ENCODE measurements at places on chromosomes 16 and 17. TPM values are rescaled to one million over a fixed set of nuclear protein-coding genes. Genes with fewer than 3 reads are reported as not detected.
A peak's percentile ranks its signal among the peaks of the same experiment; 100 is the strongest.

DNA sequence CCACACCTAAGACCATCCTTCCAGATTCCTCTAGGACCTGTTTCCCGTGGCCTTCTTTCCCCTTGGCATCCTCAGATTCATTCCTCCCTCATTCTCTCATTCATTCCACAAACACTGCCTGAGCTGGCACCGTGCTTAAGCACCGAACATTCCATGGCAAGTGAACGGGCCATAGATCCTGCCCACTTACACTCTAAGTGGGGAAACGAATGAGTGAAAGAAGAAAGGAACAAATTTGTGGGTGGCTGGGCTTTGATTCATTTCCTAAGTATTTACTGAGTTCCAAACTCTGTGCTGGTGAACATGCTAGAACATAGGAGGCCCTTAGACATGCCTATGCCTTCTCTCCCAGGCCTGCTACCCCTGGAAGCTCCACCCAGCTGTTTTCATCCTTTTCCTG lies 30.0 kb downstream of the SRCIN1 start:
- ATAC-seq: no peak

GRCh38 chr17:9240659-9241370 lies 219.5 kb downstream of the NTN1 start:
- ATAC-seq: peak; percentile 41

DNA sequence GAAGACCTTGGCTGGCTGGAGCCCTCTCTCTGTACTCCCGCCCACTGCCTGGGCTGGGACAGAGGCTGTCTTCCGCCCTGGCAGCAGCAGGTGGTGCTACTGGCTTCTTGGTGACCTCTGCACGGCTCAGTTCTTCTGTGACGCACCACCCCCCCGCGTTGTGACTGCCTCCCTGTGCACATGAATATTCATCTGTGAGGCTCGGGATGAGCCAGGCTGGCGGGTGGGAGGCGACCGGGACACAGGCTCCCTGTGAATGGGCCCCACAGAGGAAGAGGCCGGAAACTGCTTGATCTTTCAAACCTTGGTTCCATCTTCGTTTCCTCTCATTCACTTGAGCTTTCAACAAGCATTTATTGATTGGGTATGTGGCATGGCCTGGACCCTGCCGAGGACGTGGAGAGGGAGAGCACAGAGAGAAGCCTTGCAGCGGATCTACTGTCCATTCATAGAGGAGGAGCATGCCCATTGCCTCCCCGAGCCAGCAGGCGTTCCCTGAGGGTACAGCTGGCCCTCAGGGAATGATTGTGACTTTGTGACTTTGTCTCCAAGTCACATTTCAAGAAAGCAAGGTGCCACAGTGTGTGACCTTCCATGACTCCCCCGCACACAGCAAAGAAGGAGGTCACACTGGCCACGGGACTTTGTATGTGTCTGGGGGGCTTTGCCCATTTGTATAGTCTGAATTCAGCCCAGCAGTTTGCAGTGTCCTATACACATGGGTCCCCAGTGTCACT lies 45.0 kb downstream of the B9D1 start:
- ATAC-seq: peak; percentile 77

GRCh38 chr16:7744546-7745264 lies 412.1 kb downstream of the RBFOX1 start:
- ATAC-seq: no peak

DNA sequence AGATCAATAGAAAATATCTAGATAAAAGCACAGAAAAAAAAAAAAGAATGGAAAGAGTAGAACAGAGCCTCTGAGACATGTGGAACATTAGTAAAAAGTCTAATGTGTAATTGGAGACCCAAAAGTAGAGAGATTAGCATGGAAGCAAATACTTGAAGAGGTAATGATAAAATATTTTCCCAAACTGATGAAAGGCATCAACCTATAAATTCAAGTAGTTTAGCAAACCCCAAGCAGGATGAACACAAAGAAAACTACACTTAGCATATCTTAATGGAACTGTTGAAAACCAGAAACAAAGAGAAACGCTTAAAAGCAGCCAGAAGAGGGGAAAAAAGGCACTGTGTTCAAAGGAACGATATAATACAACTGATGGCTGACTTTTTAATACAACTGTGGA lies 16.4 kb downstream of the NF1 start:
- no peak for ATAC-seq

CHST5 gene
- total RNA-seq: not detected

DNA sequence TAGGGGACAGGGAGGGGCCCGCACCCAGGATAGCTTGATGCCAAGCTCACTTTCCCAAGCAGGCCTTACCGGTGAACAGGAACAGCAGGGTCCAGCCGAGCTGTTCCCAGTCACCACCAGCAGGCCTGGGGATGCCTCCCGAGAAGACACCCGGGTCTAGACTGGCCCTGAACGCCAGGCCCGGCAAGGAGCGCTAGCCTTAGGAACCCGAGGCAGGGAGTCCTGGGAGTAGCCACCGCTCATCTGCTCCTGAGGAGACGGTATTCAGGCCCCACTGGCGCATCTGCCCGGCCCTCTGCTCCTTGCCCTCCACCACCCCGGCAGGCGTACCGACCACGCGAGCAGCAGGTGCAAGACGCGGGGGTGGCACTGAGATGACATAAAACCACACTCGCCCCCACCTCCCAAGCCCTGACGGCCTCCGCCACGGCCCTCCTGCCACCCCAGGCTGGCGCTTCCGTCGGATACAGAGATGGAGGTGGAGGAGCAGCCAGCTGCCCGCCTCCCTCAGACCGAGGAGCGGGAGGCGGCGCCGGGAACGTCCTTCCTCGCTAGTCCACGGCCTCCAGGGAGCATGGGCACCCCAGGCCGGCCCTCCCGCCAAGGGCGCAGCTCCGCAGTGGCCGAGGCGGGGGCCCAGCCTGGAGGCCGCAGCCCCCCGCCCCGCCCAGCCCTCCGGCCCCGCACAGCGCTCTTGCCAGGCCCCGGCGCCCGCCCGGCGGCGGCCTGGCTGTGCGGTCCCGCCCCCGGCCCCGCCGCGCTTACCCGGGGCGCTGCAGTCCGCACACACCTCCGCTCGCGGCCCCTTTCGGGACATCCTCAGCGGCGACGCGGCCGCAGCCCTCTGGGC lies 661 bp downstream of the GIT1 start:
- ATAC-seq: peak; percentile 29

GRCh38 chr16:2969545-2970521 lies 685 bp downstream of the PAQR4 start:
- ATAC-seq: peak; percentile 27

DNA sequence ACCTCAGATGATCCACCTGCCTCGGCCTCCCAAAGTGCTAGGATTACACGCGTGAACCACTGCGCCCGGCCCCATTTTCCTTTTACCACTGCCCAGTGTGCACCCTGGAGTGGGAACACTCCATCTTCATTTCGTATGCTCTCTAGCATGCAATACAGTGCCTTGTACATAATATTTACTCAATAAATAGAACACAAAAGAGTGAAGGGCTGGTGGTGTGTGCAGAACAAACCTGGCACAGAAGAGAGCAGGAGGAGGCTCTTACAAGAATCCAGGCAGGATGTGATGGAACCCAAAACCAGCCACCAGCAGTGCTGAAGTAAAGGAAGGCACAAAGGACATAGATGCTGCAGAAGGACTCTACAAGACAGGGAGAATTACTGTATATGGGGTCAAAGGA lies 7.3 kb downstream of the KRT37 start:
- ATAC-seq: no peak

CCDC144A gene
- 4.7 TPM for total RNA-seq

LAT gene
- 4.8 TPM for total RNA-seq

DNA sequence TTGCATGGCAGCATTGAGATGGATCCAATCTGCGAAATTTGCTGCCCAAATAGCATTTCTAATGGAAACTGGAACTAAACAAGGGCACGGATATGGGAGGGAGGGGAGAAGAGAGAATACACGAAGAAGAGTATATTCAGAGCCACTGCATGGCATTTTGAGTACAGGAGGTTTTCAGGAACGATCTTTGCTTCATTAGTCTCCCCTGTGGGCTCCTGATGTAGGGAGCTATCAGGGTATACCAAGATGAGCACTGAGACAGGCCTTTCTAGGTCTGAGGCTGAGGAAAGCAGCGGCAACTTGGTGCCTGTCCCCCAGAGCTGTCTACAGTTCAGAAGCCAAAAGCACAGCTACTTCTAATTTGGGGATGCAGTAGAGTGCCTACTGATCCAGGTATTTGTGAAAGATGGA lies 257.7 kb upstream of the PMFBP1 start:
- ATAC-seq: no peak

DNA sequence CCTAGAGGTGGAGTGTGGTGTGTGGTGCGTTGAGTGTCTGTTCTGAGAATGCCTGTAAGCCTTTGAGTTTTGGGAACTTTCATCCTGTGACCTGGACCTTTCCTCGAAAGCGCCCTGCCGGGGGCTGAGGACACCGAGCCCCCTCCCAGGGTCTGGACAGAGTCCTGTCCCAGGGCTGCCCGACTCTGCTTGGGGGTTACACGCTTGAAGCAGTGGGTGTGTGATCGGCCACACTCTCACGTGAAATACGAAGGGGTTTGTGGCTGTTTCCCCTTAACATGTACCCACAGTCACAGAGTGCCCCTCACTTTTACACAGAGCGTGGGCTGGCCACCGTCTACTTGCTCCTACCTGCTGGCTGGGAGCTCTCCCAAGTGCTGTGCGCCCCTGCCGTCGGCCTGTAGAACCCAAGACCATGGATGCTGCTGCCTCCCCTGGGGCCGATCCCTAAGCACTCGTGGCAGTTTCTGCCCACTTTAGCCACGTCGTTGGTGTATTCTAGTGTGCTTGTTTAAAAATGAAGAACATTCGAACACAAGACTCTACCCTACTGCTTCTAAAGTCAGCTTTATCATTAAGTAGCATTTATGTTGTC lies 6.8 kb downstream of the ZNF750 start:
- ATAC-seq: no peak

ABCA6 gene
- 69.8 TPM for total RNA-seq

Measured in gastroesophageal sphincter (tissue), 4 donors.